ENCODE measurements at places on chromosomes 2 and 18.

DNA sequence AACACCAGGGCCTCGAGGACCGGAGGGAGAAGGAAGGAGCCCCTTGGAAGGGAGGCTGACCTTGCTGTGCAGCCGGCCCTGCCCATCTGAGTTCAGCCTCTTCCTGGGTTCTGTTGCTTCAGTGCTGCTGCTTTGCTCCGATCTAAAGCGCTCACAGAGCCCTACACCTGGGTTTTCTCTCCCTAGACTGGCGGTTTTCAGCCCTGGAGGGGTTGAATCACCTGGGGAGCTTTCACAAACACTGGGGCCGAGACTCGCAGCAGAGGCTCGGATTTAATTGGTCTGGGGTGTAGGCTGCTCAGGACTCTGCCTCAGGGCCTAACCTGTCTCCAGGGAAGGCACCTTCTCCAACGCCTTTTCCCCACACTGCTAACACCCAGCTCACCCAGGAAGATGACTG lies 40.9 kb upstream of the SMAD7 start:
- no peak for DNase-seq

GRCh38 chr2:47034973-47035609 lies 119.5 kb upstream of the MCFD2 start:
- peak; percentile 10 for DNase-seq

GRCh38 chr2:3626118-3626811 lies 31.4 kb downstream of the COLEC11 start:
- no peak for DNase-seq

DNA sequence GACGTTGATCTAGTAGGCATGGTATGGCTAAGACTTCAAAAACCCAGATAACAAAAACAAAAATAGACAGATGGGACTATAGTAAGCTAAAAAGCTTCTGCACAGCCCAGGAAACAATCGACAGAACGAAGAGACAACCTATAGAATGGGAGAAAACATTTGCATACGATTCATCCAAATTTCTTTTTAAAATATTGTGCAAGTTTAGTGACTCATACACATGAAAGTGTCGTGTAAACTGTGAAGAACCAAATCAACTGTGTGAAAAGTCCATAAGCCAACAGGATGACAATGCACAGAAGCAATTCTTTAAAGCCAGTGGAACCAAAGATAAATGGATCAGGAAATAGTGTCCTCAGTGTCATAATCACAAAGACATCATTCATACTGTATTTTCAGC lies 671.1 kb downstream of the RNF144A start:
- DNase-seq: no peak

DNA sequence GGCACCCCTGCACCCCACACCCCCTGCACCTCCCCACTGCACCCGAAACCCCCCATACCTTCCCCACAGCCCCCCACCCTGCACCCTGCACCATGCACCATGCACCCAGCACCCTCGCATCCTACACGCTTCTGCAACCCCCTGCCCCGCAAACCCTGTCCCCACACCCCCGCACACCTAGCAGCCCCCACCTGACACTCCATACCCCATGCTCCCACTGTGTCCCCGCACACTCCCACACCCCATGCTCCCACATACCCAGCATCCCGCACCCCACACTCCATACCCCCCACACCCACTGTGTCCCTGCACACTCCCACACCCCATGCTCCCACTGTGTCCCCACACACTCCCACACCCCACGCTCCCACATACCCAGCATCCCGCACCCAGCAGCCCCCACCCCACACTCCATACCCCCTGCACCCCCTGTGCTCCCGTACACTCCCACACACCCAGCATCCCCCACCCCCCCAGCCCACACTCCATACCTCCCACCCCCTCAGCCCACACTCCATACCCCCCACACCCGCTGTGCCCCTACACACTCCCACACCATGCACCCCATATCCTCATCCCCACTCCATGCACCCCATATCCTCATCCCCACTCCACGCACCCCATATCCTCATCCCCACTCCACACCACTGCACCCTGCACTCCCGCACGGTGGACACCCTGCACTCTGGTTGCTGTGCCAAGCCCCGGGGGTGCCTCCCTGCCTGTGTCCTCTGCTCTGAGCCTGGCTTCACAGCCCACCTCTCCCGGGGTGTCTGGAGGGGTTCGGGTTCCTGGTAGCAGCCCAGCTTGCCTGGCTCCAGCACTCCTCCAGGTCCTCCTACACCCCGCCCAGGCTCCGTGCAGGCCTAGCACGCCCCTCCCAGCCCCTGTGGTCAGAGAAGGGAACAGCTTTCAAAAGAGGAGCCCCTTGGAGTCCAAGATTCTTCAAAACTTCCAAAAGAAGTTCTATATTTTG lies 93.9 kb upstream of the CTDP1 start:
- DNase-seq: no peak

DNA sequence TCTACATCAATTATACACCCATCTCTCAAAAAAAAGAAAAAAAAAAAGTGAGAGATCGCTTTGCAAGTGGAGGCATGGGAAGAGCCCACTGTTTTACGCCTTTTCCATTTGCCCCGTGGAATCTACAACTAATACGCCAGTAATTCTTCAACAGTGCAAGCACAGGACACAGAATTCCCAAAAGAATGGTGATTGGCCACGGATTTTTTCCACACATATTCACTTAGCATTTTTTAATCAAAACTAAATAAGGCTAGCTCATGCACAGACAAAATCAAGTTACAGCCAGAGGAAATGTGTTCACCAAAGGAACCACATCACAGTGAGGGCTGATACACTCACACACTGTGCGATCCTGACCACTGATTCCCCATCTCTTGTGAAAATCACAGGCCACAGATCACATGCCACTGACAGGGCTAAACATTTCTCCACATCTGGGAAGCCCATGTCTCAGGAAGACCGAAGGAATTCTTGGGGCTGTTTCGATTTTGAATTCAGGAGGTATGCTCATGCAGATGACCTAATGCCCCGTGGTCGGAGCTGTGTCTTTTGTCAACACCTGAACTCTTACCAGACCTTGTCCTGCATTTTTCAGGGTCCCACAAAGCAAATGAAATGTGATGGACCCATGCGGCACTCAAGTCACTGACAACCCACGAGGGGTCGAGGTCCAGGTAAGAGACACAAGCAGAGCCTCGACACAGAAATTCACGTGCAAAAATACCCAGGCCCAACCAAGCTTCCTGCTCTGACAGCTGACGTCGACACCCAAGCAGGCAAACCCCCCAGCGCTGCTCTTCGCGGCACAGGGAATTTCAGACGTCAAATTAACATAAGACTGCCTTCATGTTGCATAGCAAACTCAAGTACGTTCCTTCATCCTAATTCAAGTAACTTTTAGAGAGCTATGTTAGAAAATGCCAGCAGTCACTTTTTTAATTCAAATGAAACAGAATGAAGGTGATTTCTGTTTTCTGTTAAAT lies 69.6 kb downstream of the ZNF516 start:
- no peak for DNase-seq

DNA sequence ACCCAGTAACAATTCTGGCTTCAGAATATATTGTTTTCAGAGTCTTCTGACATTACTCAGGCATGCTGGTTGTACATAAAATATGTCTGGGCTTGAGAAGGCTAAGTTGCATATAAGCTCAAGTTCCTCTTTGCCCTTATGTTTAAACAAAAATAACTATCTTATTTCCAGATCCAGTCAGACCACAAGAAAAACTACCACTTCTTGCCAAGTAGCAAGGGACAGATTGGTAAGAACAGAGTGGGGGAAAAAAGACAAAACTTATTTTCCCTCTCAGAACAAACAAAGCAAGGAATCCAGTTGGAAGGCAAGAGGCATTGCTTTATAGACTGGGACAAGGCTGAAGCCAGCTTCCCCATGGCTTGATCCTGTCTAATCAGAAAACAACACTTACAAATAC lies 1036.7 kb upstream of the CELF4 start:
- no peak for DNase-seq

GRCh38 chr2:51789918-51790317 lies 758.0 kb upstream of the NRXN1 start:
- no peak for DNase-seq

DNA sequence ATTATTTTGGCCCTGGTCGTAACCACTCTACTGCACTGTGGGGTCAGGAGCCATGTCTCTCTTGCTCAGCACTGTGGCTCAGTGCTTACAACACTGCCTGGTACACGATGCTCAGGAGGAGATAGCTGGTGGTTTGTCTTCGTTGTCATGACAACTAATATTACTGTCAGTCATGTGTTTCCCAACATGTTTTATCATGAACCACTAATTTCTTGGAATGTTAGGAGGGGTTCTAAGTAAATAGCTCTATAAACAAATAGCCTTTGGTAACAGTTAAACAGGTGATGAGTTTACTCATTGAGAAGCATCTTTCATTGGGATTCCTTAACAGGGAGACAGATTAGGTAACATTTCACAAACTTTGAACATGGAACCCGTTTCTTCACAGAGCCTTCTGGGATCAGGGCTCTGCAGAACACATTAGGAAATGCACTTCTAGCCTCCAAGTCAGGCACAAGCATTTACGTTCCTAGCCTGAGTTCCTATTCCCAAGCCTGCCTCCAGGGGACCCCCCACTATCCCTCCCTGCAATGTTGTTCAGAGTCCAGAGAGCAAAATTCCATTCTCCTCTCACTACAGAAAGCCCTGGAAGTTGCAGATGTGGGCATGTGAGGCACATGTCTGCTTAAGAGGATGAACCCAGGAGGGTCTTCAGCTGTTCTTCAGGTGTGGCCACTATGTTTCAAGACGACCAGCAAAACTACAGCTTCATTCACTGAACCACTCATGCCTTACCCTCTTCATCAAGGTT lies 6.4 kb upstream of the RBM44 start:
- no peak for DNase-seq

DNA sequence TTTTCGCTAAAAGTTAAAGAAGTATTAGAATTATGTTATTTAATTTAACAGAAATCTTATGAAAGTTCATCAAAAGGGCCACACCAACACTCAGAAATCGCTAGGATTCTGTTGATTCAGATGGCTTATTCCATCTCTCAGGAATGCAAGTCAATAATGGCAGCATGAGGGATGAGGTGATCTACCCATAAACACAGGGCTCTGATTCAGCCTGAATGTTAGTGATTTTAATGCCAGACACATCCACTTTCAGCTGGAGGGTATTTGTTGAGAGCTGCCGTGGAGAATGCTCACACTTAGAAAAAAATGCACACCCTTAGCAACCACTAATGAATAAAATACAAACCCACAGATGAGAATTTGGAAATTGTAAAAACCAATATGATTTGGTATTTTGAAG lies 173.3 kb upstream of the ERBB4 start:
- DNase-seq: no peak

DNA sequence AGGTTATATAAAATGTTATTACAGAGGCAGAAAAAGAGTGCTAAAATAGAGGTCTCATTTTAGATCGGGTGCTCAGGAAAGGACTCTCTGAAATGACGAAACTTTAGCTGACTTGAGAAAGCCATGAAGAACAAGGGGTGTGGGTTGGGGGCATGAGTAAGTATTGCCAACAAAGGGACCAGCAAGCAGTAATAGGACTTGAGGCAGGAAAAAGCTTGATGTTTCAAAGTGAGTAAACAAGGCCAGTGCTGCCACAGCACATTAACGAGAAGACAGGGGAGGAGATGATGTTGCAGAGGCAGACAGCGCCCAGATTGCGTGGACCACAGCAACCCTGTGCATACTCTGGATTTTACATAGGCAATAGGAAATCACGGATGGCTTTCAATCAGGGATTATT lies 318.8 kb downstream of the ZEB2 start:
- DNase-seq: no peak

DNA sequence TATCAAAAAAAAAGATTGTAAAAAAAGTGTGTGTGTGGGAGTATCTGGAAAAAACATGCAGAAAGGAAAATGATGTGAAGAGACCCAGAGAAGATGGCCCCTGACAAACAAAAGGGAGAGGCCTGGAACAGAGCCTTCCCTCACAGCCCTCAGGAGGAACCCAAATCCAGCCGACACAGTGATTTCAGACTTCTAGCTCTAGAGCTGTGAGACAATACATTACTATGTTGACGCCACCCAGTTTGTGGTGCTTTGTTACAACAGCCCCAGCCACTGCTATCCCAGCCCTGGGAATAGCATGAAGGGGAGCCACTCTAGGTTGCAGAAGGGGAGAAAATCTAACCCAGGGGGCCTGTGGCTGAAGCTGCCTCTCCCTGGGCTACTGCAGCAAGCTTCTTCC lies 59.0 kb upstream of the ZBTB7C start:
- DNase-seq: no peak

DNA sequence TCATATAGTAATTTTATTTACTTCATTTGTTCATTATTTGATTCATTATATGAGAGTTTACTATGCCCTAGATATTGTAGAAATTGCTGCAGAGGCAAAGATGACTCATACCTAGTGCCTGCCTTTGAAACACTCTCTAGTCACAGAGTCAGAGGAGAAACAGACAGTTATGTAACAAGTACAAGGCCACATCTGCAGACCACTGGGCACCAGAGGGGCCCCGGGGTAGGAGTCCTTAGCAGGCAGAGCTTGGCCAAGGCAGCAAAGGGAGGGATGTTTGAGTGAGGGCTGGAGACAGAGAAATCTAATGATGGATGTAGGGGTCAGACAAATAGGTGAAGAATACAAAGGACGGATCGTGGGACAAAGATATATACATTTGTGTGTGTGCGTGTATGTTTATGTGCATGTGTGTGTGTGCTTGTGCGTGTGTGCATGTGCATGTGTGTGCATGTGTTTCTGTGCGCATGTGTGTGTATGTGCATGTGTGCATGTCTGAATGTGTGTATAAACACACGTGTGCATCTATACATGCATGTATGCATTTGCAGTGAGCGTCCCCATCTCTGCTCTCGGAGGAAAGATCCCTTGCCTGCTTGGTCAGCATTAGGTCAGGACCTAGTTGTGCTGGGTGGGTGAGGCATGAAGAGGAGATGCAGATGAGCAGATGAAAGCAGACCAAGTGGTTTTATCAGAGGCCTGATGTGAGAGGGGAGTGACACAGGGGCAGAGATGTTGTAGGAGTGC lies 170.6 kb upstream of the MYT1L start:
- no peak for DNase-seq

- DNase-seq: no peak
Observed at GRCh38 chr2:3460831-3461800, 58.2 kb downstream of the ADI1 start.

DNA sequence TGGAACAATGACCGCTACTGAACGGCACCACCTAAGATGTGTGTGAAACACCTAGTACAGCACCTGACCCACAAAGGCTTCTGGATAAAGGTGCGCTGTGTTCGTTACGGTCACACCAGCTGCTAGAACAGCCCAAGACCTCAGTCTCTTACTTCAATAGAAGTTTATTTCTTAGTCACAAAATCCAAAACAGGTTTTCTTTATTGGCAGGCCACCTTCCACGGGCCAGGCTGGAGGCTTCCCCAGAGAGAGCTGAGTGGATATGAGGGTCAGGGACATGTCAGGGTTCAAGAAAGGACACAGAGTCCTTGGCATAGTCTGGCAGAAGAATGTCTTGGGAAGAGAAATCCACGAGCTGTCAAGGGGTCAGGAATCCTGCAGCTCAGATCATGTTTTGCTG lies 92.2 kb downstream of the COL6A3 start:
- DNase-seq: no peak
